ENCODE measurements at places on chromosomes 3 and 15. TPM values are rescaled to one million over a fixed set of nuclear protein-coding genes. Genes with fewer than 3 reads are reported as not detected.

The RBP2 gene
- total RNA-seq = not detected

DNA sequence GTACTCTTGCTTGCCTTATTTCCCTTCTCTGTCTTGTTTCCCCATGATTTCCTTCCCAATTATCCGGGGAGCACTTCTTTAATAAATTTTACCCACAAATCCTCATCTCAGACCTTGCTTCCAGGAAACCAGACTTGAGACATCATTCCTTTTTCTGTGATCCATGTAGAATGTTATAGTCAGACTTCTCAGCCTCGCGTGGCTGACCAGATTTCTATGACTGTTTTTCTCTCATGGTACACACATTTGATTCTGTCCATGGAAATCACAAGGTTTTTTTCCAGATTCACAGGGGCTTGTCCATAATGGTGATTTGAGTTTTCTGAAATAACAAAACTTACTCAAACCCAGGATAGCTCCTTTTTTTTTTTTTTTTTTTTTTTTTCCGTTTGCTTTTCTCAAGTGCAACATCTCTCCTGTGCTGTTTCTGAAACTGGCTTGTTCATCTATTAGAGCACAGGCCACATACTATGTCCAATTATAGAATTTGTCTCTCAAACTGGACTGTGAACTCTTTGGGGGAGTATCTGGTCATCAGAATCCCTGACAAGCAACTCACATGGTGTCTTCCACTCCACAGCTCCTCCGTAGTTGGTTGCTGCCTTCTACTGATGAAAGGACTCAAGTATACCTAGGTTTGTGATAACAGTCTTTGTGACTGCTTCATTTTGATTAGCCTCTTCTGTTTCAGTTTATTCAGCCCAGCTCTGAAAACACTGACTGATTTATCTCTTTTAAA is 50.8 kb downstream of the RBMS3 start:
- no peak for DNase-seq

The SOX2 gene
- not detected for total RNA-seq

The CD86 gene
- total RNA-seq = 1.9 TPM

The CATSPER2 gene
- total RNA-seq = 3.0 TPM

The CLDN1 gene
- total RNA-seq = 0.57 TPM

GRCh38 chr3:56977561-56977889 is 82.9 kb upstream of the SPATA12 start:
- DNase-seq = no peak

The SEMA3G gene
- total RNA-seq = 15.3 TPM

The C15orf39 gene
- 12.9 TPM for total RNA-seq

- DNase-seq = no peak
Measured at GRCh38 chr3:79516795-79517194, 251.0 kb downstream of the ROBO1 start.

DNA sequence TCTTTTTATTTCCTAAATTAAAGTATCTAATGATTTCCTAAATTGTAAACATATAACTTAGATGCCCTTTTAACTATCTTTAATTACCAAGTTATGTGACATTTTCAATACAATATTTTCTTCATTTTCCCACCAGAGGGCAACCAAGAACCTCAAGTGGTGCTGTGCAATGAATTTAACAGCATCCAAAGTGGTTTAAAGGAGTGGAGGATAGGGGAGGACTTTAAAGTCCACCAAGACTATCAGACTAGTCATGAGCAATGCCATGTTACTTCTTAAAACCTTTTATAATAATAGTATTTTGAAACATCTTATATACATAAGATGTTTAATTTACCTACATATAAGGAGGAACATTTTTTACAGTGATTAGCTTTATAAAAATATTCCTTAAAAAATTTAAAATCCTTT is 74.4 kb downstream of the DLG1 start:
- DNase-seq = no peak

DNA sequence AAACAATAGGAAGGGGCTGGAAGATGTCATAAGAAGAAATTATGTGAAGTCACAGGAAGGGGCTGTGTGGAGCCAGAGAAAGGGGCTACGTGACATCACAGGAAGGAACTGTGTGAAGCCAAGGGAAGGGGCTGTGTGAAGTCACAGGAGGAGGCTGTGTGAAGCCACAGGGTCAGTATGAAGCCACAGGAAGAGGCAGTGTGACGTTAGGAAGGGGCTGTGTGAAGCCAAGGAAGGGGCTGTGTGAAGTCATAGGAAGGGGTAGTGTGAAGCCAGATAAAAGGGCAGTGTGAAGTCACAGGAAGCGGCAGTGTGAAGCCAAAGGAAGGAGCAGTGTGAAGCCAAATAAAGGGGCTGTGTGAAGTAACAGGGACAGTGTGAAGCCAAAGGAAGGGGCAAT is 32.5 kb downstream of the GASK1A start:
- DNase-seq = no peak

The COX5A gene
- total RNA-seq = 804 TPM

DNA sequence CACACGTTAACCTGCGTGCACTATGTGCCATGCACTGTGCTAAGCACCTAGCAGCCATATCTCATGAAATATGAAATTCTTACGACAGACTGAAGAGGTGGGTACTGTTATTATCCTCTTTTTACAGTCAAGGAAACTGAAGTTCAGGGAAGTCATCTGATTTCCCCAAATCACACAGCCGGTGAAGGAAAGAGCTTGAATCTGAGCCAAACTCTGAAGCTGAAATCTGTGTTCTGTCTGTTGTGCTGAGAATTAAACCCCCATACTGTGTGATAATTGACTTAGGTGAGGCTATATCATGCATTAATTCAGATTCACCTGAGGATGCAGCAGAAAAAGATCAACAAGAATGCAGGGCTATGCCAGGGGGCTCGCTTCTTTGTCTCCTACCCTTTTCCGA is 475 bp downstream of the FAM107A start:
- DNase-seq = no peak

DNA sequence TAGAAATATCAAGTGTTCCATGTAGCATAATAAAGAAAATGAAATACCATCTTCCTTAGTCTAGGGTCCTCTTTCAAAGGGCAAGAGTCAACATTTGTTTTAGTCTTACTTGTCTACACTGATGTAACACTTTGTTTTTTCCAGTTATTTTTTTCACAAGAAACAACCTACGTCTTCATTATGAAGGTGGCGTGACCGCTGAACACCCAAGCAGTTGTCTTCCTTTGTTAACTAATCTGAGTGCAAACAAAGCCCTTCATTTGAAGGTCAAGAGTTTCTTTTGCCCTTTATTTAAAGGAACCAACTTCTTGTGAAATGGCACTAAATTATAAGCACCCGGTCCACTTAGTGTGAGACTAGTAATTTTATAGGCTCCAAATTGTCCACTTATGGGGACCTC is 73.2 kb downstream of the CD47 start:
- DNase-seq = no peak

DNA sequence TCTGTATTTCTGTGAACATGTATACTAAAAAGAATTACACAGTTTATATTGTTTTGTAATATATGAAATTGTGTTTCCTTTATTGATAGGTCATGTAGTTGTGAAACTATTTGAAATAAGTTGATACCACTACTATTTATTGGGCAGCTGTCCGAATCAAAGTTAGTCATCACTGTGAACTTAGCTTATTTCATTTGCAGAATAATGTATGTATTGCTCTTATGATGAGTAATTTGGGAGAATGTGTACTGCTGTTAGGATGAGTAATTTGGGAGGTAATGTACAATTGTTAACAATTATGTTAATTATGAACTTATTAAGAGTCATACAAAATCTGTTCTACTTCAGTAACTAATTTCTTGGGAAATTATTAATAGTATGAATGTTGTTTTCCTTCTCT is 22.2 kb downstream of the FXR1 start:
- no peak for DNase-seq

DNA sequence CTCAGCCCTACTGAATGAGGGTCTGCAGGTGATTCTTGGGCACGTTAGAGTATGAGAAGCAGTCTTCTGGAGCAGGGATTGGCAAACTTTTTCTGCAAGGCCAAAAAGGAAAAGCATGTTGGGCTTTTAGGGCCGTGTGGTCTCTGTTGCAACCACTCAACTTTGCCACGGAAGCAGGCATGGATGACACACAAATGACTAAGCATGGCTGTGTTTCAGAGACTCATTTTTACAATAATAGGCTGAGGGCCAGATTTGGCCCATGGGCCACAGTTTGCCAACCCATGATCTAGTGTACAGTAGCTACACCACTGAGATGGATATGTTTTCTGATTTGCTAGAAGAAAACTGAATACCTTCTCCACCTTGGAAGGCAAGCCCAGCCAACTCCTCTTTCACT is 66.1 kb upstream of the PRICKLE2 start:
- DNase-seq = no peak

GRCh38 chr15:100651253-100651652 is 48.9 kb downstream of the ASB7 start:
- DNase-seq = no peak
